ENCODE measurements at places on chromosomes 2 and 18.

- no peak for DNase-seq
Observed at GRCh38 chr2:18722101-18722500, 132.7 kb upstream of the NT5C1B start.

GRCh38 chr2:15365411-15365810 lies 195.7 kb downstream of the NBAS start:
- DNase-seq = no peak

DNA sequence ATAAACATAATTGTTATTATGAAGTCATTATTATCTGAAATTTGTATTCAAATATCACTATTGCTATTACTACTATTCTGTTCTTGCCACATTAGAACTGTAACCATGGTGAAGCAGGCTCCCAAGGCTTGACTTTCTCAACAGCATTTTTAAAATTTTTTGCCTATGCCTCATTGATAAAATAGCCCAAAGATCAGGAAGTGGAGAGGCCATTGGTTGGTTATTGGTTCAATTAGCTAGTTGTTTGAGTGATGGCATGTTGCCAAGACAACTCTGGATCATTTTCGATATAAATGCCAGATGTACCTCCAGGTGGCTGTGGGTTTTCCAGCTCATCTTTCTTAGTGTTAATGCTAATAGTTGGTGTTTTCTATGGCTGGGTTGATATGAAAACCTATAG lies 513.5 kb downstream of the TRIB2 start:
- no peak for DNase-seq

- DNase-seq = no peak
Observed at GRCh38 chr2:222731201-222731621, 59.8 kb downstream of the MOGAT1 start.

- DNase-seq = no peak
Observed at GRCh38 chr2:42742740-42743658, 20.9 kb downstream of the OXER1 start.

- DNase-seq = no peak
Observed at GRCh38 chr2:140863713-140864112, 1267.1 kb downstream of the LRP1B start.

DNA sequence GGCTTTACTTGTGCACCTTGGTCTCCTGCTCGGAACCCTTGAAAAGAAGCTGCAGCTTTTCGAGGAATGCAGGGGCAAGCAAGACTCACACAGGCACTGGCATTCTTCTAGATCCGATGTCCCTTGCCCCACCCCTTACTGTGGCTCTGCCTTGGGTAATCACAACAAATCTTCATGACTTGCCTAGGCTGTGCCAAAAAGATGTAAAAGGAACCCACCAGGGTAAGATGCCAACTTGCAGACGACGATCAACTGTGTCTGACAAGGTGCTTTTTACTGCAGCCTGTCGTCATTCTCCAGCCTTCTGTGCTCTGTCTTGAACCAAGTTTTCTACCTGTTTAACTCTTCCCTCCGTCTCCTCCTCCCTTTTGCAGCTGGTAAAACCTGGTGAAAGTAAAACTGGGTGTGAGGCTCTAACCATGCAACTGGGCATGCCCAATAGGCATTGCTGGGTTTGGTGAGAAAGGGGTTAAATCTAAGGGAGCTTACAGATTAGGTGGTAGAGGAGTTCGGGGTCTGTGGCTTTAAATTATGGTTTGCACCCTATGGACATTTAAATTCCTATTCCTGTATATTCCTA lies 909 bp upstream of the NRXN1 start:
- DNase-seq = no peak

DNA sequence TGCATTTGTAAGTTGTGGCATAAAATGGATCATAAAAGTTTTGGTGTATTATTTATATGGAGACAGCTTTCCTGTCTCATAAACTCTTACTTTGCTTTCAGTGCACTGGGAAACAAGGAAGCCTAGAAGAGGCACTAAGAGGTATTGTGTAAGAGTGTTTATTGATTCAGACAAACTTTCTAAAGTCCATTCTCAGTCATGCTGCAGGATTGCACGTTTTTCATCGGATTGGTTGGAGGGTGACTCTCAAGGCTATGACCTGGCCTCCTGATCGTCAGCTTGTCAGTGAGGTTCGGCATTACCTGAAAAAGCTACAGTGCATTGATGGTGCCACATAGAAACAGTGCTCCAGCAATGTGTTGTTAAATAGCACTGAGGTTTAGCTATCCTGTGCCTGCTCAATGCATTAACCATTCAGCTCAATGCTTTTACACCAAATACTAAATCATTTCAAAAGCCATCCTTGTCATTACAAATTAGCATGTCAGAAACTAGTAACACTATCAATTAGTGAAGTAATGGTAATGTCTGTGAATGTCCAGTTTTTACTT lies 545.5 kb downstream of the CBLN2 start:
- DNase-seq = no peak

DNA sequence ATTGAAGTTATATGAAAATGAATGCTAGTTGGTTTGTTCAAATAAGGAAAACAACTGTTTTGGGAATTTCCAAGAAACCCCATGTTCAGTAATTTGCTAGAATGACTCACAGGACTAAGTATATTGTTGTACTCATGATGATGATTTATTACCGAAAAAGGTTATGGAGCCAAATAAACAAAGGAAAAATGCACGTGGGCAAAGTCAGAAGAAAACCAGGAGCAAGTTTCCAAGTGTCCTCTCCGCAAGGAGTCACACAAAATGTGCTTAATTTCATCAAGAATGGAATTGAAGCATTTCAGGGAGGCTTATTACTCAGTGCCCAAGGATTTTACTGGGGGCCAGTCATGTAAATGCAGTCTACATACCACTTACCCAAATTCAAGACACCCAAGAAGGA lies 1652.4 kb upstream of the TMEFF2 start:
- DNase-seq = no peak

DNA sequence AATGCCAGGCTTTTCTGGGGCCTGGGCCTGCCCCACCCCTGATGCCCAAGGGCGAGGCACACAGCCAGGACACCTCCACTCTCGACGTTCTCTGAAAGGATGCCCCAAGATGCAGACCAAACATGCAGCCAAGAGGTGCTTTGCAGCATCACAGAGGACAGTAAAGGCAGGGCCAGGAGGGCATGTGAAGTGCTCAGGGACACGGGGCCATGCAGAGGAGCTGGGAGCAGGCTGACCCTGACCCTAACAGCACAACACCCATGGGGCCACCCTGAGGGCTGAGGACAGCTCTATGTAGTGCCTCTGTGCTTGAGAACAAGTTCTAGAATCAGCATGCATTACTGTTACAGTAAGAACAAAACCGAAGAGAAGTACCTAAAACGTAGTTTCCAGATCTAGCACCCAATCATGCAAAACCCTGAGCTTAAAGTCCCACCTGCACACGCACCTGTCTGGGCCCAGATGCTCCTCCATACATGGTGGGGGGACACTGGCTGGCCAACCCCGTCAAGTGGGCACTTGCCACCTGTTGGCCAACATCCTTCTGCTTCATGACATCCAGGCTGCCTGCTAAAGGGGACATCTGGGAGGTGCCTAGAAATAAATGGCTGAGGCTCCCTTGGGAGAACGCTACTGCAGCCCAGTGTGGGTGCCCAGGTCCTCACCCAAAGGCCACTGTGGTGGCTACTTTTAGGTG lies 15.4 kb downstream of the HS6ST1 start:
- no peak for DNase-seq

DNA sequence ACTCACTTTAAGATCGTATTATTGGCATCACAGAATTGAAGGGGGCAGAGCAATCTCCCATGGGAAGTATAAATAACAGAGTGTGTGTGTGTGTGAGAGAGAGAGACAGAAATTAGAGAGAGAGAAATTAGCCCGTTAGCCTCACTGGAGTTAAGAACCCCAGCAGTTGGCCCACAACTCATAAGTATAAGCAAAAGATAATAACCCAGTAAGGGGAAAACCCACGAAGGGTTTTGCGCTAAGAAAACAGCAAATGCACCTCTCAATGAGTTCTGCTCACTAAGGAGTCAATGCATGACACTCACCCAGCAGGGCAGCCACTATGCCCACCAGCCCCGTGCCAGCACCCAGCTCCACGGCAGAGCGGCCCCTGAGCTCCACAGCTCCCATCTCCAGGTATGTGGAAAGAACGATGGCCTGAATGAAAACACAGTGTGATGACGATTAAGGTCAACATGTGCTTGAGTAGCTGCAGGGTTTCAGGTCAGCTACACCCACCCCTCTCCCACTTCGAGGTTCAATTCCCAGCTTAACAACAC lies 3.6 kb downstream of the METTL21A start:
- no peak for DNase-seq

GRCh38 chr2:239433777-239434403 lies 33.1 kb upstream of the HDAC4 start:
- DNase-seq = no peak

GRCh38 chr2:173797586-173798263 lies 167.4 kb downstream of the SP3 start:
- DNase-seq = no peak

DNA sequence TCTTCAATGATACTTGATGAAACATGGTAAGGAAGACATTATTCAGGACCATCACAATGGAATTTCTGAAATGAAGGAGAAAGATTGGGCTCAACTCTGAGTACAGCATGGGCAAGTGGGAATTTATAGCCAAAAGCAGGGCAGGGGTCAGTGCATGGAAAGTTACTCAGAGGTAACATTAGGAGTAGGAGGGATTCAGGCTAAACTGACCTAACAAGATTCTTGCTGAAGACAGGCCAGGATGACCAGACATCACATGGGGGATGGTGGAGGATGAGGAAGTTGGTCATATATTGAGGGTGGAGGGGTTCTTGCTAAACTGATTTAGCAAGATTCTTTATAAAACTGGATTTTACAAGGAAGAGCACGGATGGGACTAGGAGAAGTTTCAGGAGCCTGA lies 489.8 kb downstream of the ADCYAP1 start:
- DNase-seq = no peak

DNA sequence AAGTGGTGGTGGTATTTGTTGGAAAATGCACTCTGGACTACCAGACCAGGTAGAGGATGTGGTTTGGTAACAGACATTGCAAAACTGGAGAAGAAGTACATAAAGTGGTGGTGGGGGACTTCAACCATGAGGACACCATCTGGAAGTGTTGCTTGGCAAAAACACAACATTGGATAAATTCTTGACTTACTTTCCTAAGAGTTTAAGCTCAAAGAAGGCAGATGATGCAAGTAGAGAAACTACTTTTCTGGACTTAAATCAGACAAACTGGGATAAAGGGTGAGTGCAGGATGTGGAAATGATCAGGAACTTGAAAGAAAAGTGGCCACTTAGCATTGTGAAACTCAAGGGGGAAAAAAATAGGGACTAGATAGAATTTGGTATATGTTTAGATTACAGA lies 487.4 kb downstream of the ZEB2 start:
- DNase-seq = no peak

- DNase-seq = no peak
Observed at GRCh38 chr2:203021991-203022390, 7.3 kb downstream of the NBEAL1 start.

GRCh38 chr18:58576638-58577251 lies 52.1 kb downstream of the ALPK2 start:
- DNase-seq = no peak

DNA sequence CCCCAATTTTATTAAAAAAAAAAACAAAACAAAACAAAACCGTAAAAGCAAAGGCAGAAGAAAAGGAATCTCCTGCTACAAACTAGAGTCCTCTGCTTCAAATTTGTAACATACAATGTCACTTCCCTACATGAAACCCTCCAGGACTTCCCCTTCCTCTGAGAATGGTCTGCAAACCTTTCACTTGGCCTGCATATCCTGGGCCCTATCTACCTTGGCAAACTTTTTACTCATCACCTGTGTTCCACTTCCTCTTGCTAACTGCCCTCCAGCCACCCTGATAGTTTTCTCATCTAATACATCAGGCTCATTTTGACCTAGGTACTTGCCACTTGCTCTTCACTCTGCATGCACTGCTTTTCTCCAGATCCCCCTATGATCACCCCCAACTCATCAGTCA lies 255.5 kb downstream of the ETAA1 start:
- no peak for DNase-seq

GRCh38 chr2:224213396-224213795 lies 174.3 kb upstream of the SERPINE2 start:
- no peak for DNase-seq

DNA sequence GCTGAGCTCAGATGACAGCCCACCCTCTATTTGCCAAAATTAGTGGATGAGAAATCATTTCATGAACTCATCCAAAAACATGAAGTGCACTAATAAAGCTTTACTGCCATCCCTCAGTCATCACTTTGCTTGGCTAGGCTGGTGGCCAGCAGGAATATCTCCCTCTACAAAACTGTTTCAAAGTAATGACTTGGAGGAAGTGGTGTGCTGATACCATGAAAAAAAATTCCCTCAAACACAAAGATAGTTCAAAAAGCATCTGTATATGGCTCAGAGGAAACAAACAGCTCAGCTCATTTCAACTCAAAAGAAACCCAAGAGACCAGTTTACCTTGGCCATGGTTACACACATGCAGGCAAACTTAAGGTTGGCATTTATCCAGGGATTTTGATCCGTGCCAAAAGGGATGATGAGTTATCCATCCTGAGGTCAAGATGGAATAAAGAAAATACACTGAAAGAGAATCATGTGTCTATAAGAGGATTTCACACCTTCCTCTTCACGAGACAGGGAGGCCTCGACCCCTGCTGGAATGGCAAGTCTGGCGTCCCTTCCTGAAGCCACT lies 18.4 kb upstream of the WIPF1 start:
- no peak for DNase-seq

- DNase-seq = no peak
Observed at GRCh38 chr2:45199973-45200372, 190.7 kb upstream of the SIX2 start.

DNA sequence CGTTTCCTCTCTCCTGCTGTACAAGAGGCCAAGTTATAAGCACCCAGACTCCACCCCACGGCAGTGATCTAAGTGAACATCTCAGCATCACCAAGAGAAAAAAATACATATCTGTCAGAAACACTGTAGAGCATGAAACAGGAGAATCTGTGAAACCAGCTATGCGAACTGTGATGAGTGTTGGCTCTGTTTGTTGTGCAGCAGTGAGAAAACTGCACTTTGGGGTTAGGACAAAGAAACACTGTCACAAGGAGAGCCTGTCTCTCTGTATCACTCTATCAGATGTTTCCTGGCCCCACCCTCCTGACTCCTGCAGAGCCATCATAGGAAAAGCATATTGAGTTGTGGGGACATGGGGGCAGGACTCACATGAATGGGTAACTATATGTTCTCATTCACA lies 87.1 kb downstream of the LAMA3 start:
- DNase-seq = no peak

DNA sequence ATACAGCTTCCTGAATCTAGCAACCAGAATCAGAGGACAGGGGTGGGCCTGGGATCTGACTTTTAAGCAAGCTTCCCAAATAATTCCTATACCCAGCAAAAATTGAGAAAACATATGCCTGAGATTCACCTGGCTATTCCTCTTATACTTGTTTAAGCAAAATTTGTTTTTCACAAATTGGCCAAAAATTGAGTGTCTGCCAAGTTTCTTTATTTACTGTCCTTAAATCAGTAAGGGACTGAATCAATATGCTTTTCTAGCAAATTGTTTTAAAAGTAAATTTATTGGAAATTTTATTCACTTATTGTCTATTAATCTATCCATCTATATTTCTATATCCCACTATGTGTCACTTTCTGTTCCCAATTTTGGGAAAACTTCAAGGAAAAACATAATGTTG lies 337.0 kb upstream of the ZNF804A start:
- no peak for DNase-seq

GRCh38 chr18:60982329-60982695 lies 350.9 kb upstream of the CDH20 start:
- no peak for DNase-seq

Measured in activated T-helper 1 cell treated with anti-CD3 and anti-CD28 coated beads, Interleukin-2, amount 50 U/mL, for 16 hours (primary cell).